H4 (cell line): ENCODE measurements at places on chromosomes 3 and 15. TPM values are rescaled to one million over a fixed set of nuclear protein-coding genes. Genes with fewer than 3 reads are reported as not detected.

- no peak for DNase-seq
Observed at GRCh38 chr3:100117093-100117492, 2.8 kb upstream of the FILIP1L start.

DNA sequence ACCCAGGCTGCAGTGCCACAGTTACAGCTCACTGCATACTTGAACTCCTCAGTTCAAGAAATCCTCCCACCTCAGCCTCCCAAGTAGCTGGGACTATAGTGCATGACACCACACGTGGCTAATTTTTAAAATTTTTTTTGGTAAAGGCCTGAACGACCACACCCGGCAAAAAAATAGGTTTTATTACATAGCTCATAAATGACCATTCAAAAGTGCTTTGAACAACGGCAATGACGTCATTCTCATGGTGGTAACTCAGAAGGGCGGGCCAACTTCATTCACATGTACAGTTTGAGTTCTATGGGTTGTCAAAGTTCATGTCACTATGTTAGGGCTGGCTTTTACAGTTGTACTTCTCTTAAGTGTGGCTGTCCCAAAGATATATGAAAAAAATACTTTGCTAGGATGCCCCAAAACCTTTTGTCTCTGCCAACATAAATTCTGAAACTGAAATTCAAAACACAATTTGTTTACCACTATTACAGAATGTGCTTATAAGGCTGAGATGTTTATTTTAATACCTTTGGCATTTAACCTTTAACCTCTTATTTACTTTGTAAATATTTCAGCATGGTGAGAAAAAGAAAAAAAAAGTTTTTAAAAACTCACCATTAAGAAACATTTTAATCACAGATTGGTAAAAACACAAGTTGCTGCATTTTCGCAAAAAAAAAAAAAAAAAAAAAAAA, 6.2 kb downstream of the MYO1E start:
- DNase-seq = no peak

GRCh38 chr3:143884861-143885260, 36.6 kb upstream of the SLC9A9 start:
- no peak for DNase-seq

GRCh38 chr3:47772788-47773187, 8.9 kb downstream of the SMARCC1 start:
- DNase-seq = no peak

Gene LOXL1
- total RNA-seq = 53.2 and 104 TPM in 2 replicates
